ENCODE measurements at places on chromosomes 11 and 22.

DNA sequence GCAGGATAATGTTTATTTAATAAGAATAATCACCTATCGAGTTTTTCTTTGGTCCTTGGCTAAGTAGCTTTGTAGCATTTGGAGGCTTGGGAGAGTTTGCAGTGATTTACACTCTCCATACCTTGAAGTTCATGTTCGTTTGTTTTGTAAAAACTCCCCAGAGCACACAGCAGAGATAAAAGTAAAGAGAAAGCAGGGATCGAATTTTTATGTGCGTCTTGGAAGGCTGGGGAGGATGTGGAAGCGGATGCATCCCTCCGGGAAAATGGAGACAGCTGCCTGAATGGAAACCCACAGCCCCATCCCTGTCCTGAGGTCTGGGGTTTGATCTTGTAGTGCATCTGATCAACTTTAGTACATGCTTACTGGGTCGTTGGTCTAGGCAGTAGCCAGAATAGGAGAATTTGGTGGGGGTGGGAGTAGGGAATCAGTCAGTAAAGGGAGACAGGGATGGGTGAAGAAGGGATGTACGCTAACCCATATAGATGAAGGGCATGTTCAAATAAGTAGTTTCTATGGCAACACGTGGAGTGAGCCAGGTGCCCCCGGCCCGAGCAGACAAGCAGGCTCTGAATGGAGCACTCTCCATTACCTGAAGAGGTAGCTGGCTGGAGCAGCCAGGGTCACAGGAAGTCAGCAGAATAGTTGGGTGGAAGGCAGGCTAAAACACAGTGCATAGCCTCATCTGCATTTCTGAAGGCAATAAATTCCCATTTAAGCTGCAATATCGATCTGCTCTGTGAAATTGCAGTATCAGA, 147.8 kb downstream of the COMMD9 start:
- no peak for DNase-seq

- no peak for DNase-seq
Measured at GRCh38 chr11:99554232-99554903, 533.6 kb downstream of the CNTN5 start.

- DNase-seq, result no peak
Measured at GRCh38 chr11:129352676-129353075, 23.0 kb upstream of the BARX2 start.

GRCh38 chr11:99988471-99988837, 698.6 kb upstream of the ARHGAP42 start:
- DNase-seq, result no peak

GRCh38 chr11:128283451-128283850, 303.9 kb downstream of the ETS1 start:
- no peak for DNase-seq

DNA sequence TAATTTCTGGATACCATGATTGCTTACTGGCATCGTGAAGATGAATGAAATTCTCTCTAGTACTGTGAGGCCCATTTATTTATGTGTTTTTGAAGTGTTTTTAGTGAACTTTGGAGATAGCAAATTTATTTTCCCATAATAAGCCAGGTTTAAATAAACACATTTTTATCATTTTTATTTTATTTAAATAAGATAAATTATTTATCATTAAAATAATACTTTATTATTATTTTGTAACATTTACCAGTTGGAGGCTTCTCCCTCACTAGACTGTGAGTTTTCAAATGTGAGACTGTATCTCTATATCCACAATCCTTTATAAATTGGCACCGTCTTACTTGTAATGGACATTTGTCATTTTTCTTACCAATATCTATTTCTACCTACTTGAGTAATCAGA, 351.7 kb downstream of the METTL15 start:
- no peak for DNase-seq

DNA sequence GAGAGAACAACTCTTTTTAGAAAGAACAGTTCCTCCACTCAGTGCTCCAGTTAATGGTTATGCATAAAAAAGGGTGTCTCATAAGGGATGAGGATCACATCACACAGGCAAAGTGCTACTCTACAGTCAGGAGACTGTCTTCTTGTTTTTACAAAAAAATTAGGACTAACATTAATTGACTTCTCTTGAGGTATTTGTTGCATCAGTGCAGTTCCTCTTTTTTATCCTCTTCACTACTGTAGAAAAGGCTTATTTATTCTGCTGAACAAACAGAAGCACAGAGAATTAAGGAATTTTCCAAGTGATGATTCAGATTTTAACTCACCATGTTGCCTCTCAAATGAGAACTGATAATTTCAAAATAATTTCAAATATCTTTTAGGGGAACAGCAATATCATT, 1.9 kb downstream of the MMP8 start:
- DNase-seq, result no peak

DNA sequence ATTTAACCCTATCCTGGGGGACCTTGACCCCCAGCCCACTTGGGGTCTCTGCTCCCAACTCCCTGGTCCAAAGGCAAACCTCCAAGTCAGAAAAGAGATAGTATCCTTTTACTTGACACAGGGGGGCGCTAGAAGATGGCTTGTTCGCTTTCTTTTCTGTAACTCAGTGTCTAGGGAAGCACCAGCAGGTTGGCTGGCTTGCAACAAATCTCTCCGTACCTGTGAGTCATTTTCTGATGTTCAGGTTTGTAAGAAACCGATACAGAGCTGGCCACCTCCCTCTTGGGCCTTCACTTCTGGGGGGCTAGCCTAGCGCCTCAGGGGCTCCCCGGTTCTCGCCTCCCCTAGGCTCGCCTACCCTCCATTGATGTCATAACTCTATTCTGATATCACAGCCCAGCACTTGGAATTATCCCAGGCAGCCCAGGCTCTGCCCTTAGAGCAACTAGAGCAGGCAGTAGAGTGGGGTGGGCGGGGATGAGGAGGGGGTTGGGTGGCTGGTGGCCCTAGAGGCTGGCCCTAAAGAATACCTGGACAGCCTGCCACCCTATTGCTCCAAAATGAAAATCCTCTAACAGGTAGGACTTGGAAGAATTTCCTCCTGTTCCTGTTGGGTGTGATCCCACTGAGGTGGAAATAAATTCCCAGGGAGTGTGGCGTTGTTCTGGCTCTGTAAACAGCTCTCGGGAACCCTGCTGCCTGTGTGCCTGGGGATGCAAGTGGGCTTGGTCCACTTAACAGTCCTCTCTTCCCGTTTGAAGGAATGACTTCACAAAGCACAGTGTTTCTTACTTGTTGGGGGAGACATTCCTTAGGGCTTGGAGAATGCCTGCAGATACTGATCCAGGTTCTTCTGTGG, 69.4 kb downstream of the OSBP2 start:
- DNase-seq, result peak; percentile 53

GRCh38 chr11:84558085-84558905, 1068.8 kb downstream of the DLG2 start:
- DNase-seq, result no peak

DNA sequence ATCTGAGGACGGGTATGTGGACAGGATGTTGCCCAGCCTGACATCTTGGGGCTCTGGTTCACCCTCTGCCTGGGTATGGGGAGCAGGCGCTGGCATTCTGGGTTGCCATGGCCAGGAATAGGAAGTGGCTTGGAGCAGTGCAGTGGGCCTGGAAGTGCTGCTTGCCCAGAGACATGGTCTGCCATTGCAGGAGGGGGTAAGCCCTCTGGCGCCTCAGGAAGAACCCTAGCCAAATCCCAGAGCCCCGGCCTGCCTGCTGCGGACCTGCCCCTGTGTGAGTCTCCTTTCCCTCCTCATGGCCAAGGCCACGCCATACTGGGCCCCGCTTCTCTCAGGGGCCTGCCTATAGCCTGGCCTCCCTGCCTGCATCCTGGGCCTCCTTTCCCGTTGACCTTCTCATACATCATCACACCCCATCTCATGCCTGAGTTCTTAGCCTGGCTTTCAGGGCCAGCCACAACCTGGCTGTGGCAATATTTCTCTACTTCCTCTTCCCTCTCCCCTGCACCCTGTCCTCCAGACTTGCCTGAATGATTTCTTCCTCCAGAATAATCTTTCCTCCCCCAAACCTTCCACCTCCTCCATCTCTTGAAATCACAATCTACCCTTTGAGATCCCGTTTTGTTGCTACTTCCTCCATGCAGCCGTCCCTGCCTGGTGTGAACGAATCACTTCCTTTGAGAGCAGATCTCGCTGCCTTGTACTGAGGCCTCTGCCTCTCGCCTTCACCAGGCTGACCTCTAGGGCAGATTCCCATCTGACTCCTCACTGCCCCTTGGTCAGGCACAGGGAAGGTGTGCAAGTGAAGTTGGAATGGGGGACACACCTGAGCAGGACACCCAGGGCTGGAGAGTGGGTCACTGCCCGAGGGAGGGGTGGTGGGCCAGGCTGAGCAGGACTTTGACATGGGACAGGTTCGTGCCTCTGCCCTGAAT, 5.2 kb downstream of the CAPN5 start:
- DNase-seq, result no peak

GRCh38 chr11:41010361-41011050, 448.9 kb downstream of the LRRC4C start:
- no peak for DNase-seq

- DNase-seq, result no peak
Measured at GRCh38 chr11:20964985-20965384, 295.6 kb downstream of the NELL1 start.

DNA sequence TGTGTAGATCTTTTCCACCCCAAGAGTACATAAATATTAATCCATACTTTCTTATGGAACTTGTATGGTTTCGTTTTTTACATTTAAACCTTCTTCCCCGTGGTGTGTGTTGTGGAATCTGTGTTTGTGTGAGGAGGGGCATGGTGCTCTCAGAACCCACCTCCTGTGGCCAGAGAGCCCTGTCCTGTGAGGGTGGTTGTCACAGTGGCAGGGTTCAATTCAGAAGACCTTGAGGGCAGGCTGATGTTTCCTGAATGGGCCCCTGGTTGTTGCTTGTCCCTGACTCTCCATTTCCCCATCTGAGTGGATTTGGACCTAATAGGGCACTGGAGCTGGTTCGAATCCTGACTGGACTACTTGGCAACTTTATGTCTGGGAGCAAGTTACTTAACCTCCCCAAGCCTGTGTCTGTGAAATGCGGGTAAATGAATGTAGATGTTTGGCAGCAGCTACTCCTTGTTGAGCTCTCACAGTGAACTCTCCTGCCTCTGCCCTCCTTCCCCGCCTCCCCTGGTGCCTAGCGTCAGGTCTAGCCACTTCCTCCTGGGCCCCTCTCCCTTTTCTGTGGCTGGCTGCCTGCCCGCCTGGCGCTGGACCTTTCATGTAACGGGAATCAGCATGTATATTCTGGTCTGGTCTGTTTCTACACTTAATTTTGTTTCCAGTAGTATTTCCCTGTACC, 7.3 kb downstream of the NEAT1 start:
- DNase-seq, result no peak

DNA sequence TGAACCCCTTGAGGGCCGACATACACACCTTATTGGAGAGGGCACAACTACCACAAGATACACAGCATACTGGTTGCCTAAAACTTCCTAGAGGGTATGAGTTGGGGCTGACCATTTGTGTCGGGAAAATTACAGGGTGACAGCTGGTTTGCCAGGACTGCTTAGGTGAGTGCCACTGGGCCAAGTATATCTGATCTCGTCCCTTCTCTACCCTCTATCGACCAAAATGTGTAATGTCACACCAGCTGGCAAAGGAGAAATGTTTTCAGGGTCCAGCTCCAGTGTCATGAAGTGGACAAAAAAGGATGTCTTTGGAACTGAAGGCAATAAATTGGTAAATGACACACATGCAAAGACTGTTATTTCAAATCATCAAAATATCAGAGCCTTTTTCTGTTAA, 126.1 kb downstream of the PGR start:
- no peak for DNase-seq

- DNase-seq, result no peak
Measured at GRCh38 chr11:62892077-62892922, 11.6 kb downstream of the SLC3A2 start.

GRCh38 chr22:27720860-27721259, 80.7 kb downstream of the MN1 start:
- DNase-seq, result no peak

- no peak for DNase-seq
Measured at GRCh38 chr11:116865696-116866095, 28.3 kb upstream of the APOA1 start.

- DNase-seq, result no peak
Measured at GRCh38 chr22:17083255-17083654, 1.5 kb upstream of the IL17RA start.

DNA sequence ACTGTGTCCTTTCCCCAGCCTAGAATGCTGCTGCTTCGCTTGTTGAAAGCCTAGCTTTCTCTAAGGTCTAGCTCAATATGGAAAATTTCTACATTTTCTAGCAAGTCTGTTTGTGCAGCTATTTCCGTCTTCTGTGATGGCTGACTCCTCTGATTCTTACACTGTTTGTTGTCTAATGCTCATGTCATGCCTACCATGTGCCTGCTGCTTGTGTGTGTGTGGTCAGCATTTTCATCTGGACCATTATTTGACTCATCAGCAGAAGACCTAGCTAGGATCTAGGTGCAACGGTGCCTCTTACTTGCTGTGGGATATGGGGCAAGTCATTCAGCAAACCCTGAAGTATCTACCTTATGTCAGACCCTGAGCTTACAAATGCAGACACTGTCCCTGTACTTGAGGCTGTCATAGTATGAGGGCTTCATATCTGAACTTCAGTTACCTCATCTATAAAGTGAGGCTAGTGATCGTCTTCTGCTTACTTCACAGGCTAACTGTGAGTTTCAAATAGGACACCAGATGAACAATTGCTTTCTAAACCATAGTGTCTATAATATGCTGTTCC, 86.5 kb upstream of the MYO18B start:
- no peak for DNase-seq

GRCh38 chr11:61739966-61740365, 12.5 kb upstream of the MYRF start:
- no peak for DNase-seq

- DNase-seq, result no peak
Measured at GRCh38 chr11:7489376-7489775, 4.1 kb downstream of the OLFML1 start.

- no peak for DNase-seq
Measured at GRCh38 chr11:122104341-122104740, 11.7 kb downstream of the BLID start.

GRCh38 chr11:75264356-75264755, 23.8 kb downstream of the TPBGL start:
- no peak for DNase-seq

DNA sequence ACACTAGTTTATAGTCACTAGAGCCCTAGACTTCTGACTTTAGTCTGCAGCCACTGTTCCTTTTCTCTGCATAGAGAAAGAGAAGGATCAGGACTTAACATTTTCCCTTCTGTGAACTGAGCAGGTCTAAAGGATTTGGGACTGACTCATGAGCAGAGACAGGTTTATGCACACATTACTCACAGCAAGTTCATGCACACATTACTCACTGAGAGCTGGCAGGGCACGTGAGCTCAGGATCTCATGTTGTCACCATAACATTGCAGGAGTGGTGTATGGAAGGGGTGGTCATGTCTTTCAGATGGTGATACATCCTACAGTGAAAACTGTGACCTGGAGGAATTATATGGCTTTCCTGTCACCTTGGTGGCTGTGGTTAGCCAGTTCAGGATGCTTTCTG, 56.4 kb downstream of the CEP164 start:
- DNase-seq, result no peak

- DNase-seq, result no peak
Measured at GRCh38 chr11:100827934-100828661, 141.0 kb downstream of the ARHGAP42 start.

DNA sequence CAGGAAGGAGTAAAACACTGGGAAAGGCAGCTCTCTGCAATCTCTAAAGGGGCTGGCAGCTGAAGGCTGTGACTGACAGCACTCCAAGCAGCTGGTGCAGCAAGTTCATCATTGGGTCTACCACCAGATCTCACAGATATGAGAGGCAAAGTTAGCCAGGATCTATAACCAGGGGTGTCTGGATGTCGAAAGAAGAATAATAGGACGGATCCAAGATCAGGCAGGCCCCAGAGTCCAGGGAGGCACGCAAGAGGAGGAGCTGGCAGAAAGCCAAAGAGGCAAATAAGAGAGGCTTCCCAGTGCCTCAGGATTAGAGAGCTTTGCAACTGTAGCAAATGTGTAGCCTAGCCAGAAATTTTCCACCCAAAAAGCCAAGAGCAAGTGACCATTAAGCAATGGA, 77.1 kb downstream of the RBMXL2 start:
- DNase-seq, result no peak

Measured in NCI-H2171 (cell line).